DMS 273 treated with DMSO at 0.1 percent for 48 hours (cell line): ENCODE measurements at places on chromosomes 4 and X.

DNA sequence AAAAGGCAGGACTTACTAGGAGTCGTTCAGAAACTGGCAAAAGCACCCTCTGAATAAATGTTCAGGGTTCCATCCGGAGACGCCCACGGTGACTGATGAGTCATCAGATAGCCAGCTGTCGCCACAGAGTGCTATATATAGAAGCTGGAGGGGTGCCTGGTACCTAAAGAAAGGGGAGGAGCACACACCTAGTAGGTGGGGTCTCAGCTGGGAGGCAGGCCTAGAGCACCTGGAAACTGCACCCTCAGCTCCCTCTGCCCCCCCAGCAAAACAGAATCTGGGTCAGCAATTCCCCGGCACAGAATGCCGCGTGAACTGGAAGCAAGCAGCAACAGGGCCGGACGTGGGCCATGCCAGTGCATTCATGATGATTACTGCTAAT lies 242.0 kb downstream of the BCOR start:
- peak; percentile 54 for DNase-seq

DNA sequence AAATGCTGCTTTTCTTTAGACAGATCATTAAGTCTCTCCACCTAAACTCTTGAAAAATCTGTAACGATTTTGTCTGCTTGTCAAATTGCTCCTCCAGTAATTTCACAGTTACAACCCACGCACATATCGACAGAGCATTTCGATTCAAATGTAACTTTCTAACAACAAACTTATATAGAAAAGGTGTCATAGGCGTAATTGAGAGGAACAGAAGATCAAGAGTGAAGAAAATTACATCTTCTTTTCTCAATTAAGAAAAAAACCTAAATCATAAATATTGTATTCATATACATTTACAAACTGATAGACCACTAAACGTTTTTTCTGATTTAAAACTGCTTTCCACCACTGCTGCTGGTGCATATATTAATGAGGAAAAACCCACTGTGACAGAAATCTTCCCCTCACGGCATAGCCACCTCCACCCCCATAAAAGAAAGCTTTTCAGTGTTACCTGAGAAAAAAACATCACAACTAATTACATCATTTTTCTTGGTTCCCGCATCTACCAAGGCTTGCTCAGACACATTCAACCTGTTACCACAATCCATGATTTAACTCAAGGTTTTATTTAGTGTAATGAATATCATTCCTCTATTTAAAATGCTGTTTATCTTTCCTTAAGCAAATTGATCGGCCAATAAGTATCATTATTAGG lies 1.9 kb downstream of the GPM6A start:
- DNase-seq = no peak

DNA sequence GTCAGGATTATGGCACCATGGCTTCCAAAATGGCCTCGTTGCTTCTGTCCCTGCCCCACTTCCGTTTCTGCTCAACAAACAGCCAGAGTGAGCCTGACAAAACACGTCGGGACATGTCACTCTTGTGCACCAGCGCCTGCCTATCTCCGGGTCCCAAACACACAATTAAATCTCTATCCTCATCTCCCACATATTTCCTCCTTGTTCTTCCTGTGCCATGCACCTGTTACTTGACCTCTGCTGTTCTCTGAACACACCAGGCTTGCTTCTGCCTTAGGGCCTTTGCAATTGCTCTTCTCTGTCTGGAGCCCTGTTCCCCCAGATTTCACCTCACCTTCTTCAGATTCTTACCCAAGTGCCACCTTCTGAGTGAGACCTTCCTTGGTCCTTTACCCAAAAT lies 12.7 kb upstream of the CD38 start:
- no peak for DNase-seq

DNA sequence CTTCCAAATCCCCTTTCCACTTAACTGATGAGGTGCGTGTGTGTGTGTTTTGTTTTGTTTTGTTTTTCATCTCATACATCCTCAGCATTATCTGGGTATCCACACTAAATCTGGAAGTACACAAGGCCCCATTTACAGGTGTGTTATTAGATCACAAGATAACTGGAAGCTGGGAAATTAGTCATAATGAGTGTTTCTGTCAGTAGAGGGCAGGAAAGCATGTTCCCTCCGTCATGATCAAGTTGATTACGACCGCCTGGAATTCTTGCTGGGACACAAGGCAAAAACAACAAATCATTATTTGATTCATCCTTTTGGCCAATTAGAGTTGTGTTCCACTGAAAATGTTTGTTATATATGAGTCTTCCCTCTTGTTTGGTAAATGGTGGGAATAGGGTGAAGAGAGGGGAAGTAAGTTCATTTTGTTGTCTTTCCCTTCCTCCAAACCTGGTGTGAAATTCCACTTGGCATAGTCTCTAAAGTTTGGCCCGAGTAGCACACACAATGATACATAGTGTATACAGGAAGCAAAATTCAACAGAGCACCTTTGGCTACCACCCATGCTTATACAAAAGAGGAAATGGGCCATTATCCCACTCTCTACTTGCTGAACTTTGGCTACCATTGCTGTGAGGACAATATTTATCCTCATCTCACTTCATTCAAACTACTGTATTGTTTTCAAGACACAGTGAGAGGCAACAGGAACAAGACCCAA lies 33.3 kb upstream of the TLL1 start:
- no peak for DNase-seq

- no peak for DNase-seq
These were observed 75.2 kb downstream of the LUZP4 start for GRCh38 chrX:115364670-115365069.

DNA sequence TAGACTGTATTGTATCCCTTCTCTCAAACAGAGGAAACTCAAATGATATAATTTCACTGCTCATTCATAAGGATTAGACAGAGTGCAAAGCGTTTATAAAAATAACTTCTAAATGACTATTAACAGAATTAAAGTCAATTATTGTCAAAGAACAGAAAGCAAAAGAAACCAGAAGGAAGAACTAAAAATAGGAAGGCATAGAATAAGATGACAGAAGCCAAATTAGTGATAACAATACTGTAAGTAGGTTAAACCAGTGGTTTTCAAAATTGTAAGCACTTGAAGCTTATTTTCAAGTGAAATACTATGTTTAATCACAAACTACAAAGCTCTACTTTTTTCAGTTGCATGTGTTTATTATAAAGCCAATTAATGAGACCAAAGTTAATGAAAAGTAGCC lies 305.2 kb downstream of the PPP1R2C start:
- DNase-seq = no peak

DNA sequence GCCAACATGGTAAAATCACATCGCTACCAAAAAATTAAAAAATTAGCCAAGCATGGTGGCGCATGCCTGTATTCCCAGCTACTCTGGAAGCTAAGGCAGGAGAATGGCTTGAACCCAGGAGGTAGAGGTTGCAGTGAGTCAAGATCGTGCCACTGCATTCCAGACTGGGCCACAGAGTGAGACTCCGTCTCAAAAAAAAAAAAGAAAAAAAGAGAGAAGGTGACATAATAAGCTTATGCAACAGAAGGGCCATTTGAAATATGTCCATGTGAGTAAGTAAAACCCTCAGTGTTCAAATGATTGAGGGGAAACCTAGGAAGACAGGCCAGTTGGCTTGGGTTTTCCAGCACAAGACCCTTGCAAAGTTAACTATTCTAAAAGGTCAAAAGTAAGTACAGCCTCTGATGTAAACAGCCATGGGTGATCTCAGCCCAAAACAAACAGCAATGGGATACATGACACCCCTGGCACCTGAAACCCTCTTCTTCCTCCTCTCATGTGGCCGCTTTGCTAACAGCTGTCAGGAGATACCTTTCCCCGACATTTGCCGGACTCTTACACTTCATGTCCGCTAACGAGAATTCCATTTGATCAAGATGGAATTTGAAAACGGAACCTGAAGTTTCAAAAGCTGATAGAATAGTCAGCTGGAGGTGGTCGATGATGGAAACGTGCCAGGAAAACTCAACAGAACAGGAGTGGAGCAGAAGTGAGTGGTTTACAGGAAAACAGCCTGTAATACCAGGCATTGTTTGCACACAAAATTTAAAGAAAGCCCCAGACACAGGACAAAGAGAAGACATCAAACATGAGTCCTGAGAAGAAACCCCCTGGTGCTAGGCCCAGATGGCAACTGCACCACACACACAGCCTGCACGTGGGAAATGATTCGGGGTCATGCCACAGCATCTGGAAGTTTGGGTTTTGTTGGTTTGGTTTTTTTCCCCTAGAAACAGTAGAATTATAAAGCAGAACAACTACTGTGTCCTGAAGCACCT lies 93.0 kb upstream of the STS start:
- no peak for DNase-seq

DNA sequence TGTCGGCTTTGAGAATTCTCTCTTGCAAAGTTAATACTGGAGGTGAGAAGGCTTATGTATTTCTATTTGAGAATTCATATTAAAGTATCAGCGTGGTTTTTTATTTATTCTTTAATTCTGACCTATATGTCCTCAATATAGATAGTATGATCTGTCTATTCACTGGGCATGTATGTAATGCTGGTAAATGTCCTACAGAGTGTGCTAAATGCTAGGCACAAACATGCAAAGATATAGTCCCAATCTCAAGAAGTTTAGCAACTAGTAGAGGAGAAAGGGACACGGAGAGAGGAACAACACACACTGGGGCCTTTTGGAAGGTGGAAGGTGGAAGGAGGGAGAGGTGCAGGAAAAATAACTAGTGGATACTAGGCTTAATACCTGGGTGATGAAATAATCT lies 11.0 kb upstream of the BMPR1B start:
- no peak for DNase-seq

GRCh38 chr4:152590179-152591031 lies 54.5 kb upstream of the FBXW7 start:
- peak; percentile 84 for DNase-seq

GRCh38 chr4:76624931-76625715 lies 190.1 kb downstream of the SHROOM3 start:
- DNase-seq = no peak

GRCh38 chr4:177008071-177008835 lies 215.5 kb upstream of the VEGFC start:
- no peak for DNase-seq

DNA sequence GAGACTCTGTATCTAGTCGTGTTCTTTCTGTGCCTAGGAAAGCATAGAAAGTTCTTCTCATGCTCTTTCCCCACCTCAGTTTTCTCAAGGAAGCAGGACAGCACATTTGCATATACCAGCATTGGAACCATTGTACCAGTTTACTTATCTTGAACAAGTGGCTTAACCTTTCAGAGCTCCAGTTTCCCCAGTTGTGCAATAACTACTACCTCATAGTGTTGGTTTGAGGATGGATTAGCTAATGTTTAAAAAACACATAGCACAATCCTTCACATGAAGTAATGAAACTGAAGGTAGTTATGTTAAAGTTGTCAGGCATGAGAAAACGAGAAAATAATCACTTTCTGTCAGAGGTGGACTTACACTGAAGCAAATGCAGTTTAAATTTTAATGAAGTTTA lies 92.2 kb upstream of the H2AZ1 start:
- DNase-seq = no peak

- DNase-seq = peak; percentile 27
These were observed 21.1 kb downstream of the RASSF6 start for GRCh38 chr4:73599182-73599581.

- DNase-seq = no peak
These were observed 35.8 kb downstream of the RHOH start for GRCh38 chr4:40232610-40233009.

- no peak for DNase-seq
These were observed 339.9 kb downstream of the FBXO8 start for GRCh38 chr4:173943547-173943946.

DNA sequence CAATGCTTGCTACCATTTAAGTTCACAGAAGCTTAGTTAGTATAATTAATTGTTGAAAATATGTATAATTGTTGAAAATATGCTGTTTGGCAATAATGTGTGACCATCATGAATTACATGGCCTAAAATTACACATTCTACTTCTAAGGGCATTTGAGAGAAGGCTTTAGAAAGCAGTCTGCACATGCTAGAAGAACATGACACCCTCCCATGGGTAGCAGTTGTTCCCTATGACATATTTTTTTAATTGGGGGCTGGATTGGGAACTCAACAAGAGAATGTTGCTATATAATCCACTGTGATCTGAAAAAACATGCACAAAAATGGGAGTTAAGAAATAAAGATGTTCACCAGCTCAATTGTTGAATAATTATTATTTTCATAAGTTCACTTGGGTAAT lies 331.4 kb downstream of the ARHGAP24 start:
- DNase-seq = no peak

DNA sequence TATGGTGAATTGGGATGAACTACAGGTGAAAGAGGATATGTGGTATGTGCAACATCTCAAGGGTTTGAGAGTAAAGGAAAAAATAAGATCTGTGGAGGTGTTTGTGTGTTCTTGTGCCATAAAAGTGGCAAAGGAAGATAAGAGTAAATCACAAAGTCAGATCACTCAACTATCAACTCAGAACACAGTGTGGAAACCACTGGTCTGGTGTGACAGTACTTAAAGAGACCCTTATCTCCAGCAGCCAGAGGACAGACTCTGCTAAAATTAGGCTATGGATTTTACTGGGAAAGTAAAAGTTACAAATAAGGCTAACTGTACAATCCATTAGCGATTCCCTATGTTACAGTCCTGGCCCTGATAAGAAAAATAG lies 54.0 kb upstream of the PRDM8 start:
- DNase-seq = no peak

GRCh38 chr4:31411565-31411964 lies 691.4 kb downstream of the PCDH7 start:
- no peak for DNase-seq

DNA sequence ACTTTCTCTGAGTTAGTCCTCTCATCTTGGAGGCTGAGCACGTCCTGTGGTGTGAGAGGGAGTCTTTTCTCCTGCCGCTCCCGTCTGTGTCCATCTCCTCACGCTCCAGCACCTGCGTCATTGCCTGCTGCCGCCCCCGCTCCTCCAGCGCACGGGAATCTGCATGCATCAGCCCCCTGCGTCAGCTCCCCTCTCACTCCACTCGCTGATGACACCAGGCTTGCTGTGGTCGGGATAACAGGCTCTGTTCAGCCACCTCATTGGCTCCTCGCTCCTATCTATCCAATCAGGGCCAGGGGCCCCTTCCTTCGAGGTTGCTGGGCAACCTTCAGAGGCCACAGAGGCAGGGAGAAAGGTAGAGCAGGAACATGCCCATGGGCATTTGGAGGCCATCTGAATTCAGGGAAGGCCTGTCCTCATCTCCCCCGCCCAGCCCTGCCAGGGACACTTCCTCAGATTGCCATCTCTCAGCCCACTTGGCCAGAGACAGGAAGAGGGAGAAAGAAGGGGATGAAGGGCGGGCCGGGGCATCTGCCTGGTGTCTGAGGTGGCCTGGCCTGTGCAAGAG lies 9.3 kb downstream of the ZNF185 start:
- no peak for DNase-seq

- DNase-seq = no peak
These were observed 190.7 kb upstream of the RPL34 start for GRCh38 chr4:108429662-108430061.

GRCh38 chr4:155515444-155516075 lies 138.8 kb upstream of the MAP9 start:
- DNase-seq = no peak

DNA sequence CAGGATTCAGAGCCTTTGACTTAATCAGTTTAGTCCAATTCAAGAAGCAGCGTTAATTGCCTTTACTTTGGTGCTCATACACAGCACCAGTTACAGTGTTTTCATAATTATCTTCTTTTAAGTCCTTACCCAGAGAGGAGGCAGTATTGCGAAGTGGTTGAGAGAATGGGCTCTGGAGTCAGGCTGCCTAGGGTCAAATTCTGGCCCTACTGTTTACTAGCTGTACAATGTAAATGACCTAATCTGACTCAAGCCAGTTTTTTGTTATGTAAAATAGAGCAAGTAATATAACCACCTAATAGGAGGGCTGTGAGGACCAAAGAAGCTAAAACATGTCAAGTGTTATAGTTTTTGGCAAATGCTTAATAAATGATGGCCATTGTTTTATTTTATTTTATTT lies 27.6 kb downstream of the WDR44 start:
- DNase-seq = no peak

GRCh38 chr4:8394061-8394519 lies 46.4 kb downstream of the ACOX3 start:
- no peak for DNase-seq
